ENCODE measurements at places on chromosomes 2 and 18.
A peak's percentile ranks its signal among the peaks of the same experiment; 100 is the strongest.

- DNase-seq, result no peak
These were observed 430.0 kb upstream of the VWC2L start for GRCh38 chr2:213980883-213981282.

GRCh38 chr2:113172721-113173541, 840 bp upstream of the PSD4 start:
- DNase-seq, result no peak

DNA sequence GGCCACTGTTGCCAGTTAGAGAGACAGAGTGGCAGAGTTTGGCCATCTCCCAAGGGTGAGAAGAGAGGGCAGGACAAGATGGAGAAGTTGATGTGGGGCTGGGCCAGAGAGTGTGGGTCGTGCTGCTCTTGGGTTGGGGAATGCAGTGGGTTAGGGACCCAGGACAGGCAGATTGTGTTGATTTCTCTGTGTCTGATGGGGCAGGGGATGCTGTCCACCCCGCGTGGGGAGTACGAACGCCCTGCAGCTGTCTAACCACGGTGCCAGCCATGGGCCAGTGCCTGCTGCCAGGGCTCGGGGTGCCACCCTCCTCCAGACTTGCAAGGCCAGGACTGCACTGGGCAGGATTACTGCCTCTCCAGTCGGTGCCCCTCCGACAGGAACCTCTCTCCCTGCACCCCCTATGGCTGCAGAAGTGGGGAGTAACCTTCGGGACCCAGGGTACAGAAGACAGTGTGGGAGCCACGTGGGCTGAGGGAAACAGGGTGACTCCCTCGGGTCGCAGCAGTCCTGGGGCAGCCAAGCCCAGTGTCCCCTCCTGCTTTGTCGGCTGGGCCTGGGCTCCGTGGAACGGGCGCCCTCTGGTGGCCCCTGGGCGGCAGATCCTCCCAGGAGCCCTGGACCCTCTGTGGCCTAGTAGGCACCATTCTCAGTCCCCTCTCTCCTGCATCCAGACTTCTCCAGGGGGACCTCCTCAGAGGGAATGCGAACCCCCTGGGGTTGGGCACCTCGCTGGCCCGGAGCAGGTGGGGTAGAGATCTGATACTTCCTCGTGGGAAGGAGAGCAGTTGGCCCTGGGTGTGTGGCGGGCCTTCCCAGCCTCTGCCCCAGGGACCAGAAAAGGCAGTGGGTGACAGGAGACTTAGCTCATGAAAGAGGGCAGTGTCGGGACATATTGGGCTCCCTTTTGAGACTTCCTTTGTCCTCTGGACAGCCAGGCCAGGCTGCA, 2.7 kb downstream of the GPC1 start:
- peak; percentile 46 for DNase-seq

DNA sequence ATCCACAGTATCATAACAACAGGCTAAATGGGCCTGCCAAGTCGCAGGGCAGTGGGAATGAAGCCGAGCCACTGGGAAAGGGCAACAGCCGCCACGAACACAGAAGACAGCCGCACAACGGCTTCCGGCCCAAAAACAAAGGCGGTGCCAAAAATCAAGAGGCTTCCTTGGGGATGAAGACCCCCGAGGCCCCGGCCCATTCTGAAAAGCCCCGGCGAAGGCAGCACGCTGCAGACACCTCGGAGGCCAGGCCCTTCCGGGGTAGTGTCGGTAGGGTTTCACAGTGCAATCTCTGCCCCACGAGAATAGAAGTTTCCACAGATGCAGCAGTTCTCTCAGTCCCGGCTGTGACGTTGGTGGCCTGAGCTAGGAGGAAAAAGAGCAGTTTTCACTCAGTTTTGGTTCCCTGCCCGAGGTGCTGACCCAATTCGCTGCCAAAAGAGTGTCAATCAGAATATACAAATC, 32.2 kb downstream of the KCTD18 start:
- no peak for DNase-seq

All from stimulated activated CD8-positive, alpha-beta memory T cell treated with anti-CD3 and anti-CD28 coated beads, Interleukin-7, amount 100 ng/mL, for 24 hours (primary cell).